ENCODE measurements at places on chromosomes 2 and 18.

- DNase-seq: no peak
These were observed 32.2 kb downstream of the ZC3H15 start for GRCh38 chr2:186518291-186518690.

DNA sequence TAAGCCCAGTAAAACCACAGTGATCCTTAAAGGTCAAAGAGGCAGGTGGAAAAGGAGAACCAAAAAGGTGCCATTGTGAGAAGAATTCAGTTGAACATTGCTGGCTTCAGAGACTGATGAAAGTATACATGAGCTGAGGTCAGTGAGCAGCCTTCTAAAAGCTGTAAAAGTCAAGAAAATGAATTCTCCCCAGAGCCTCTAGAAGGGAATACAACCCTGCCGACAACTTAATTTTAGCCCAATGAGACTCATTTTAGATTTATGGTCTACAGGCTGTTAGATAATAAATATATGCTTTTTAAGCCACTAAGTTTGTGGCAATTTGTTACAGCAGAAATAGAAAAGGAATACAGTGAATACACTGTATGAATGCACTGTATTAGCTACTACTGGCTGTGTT, 911.4 kb downstream of the TRIB2 start:
- no peak for DNase-seq

DNA sequence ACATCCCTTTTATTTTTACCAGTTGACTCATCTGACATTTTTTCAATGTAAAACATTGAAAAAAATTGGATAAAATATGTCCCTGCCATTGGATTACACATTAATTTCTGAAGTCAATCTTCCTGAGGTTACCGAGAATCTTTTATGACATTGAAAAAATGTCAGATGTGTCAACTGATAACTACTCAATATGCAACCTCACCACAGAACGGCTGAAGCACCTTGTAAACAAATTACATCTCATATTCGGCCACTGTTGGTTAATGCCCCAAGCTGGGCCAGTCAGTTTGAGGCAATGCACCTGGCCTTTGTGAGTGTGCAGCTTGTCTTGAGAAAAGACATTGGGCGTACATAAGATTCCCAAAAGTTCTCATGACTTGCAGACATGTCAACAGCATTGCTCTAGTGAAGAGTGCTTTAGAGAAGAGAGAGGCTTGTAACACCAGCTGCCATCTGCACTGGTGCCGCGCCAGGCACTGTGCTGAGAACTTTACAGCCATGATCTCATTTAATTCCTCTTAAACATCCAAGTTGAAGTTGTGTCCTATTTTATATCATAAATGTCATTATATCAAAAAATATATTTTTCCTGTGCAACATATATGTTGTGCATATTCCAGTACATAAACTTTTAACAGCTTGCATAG, 112.7 kb upstream of the SLC35G4 start:
- no peak for DNase-seq

DNA sequence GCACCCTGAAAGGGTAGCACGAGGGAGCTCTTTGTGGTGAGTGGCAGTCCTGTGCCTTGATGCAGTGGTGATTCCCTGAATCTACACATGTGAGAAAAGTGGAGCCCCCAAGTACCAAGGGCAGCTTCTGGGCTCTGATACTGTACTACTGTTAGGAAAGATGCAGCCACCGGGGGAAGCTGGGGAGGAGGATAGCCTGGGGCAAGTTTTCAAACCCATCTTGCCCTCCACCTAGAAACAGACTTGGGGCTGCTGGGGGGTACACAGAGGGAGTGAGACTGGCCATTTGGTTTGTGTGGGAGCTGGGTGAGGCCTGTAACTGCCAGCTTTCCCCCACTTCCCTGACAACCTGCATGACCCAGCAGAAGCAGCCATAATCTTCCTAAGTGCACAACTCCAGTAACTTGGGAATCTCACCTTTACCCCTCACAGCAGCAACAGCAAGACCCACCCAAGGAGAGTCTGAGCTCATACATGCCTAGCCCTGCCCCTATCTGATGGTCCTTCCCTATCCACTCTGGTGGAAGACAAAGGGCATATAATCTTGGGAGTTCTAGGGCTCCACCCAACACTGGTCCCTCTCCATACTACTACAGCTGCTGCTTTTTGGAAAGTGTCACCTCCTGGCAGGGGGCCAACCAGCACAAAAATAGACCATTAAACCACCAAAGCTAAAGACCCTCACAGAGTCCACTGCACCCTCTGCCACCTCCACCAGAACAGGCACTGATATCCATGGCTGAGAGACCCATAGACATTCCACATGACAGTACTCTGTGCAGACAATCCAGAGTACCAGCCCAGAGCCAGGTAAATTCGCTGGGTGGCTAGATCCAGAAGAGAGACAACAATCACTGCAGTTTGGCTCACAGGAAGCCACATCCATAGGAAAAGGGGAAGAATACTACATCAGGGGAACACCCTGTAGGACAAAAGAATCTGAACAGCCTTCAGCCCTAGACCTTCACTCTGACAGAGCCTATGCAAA, 8.2 kb downstream of the MALL start:
- no peak for DNase-seq

GRCh38 chr2:17578466-17578928, 38.0 kb downstream of the VSNL1 start:
- no peak for DNase-seq

All from nephron progenitor cell (in vitro differentiated cells).